EL (cell line): ENCODE measurements at places on chromosomes 2 and 18.

- DNase-seq: no peak
These were observed 549.6 kb upstream of the CELF4 start for GRCh38 chr18:38115201-38115600.

DNA sequence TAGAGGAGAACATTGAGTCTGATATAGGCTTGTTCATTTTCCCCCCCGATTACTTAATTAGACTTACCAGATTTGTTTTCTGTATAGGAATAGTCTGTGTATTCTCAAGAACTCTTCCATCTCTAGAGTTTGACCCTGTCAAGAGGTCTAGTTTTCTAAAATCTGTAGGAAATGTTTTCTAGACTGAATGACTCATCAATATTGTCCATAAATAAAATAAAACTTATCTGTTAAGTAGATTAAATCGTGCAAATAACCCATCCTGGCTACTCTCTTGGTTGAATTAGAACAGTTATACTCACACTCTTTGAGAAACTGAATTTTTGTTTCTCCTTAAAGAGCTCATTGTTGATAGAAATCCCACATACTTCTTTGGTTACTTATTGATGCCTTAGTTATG lies 299.2 kb upstream of the CWC22 start:
- no peak for DNase-seq

GRCh38 chr2:113167115-113167932 lies 6.4 kb upstream of the PSD4 start:
- DNase-seq: no peak

DNA sequence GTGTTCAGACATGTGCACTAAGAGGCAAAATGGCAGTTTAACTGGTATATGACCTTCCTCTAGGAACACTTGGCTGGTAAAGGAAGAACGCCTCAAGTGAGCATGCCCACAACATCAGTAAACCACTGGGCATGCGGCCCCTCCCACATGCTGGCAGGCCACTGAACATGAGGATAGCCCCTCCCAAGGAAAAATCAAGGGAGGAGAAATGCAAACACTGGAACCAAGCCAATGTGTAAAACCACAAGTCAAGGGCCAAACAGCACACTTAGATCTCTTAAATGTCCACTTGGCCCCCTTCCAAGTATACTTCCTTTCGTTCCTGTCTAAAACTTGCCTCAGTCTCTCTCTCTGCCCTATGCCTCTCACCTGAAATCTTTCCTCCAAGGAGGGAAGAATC lies 980.8 kb downstream of the TSN start:
- DNase-seq: peak; percentile 26

GRCh38 chr2:134290358-134290757 lies 36.5 kb downstream of the MGAT5 start:
- no peak for DNase-seq

DNA sequence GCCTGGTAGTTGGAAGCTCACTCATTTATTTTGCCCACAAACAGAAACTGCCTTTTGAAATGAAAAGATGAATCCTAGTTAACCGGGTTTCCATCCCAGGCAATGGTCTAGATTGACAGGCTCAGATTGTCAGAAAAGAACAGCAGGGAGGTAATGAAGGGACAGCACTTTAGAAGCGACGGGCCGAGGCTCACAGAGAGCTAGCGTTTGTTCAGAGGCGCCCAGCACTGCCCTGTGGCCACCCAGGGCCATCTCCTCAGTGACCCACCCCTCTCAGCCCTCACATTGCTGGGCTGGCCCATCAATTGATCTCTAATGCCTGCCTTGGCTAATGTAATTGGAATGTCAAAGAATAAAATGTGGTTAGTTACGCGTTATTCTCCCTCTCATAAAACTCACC lies 304.8 kb downstream of the CDCA7 start:
- DNase-seq: peak; percentile 42

DNA sequence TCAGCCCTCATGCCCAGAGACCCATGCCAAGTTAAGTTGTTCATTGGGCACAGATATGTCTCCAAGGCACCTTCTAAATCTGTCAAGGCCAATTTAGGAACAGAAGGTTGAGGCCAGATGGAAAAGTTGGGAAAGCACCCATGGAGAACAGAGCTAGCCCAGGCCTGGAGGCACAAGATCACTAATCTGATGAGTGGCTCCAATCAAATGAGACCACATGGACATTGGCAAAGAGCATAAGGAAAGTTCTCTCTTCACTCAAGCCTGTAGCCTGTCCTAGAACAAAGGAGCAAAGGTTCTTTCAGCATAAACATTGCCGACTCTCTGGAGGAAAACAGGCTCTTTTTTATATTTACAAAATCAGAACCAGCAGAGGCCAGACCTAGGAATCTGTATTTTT lies 154.8 kb downstream of the RNF152 start:
- no peak for DNase-seq

GRCh38 chr2:8253781-8254180 lies 428.1 kb upstream of the ID2 start:
- no peak for DNase-seq

DNA sequence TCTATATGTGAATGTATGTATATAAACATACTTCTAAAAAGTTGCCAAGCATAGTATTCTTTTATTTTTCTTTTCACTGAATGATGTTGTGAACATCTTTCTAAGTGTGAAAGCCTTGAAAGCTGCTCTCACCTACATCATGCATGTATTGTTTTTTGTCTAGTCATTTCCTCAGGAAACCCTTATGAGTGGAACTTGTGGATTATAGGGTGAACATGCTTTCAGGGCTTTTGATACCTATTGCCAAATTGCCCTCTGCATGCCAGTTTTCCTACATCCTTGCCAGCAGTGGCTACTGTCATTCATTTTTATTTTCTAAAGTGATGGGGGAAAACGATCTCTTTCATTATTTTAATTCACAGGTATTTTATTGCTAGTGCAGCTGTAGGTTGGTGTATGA lies 78.3 kb downstream of the ADAM23 start:
- no peak for DNase-seq

- no peak for DNase-seq
These were observed 268.0 kb downstream of the GPD2 start for GRCh38 chr2:156704132-156704531.

GRCh38 chr2:216030216-216030615 lies 16.9 kb upstream of the MREG start:
- DNase-seq: no peak

- DNase-seq: no peak
These were observed 35.8 kb upstream of the PTPN4 start for GRCh38 chr2:119723784-119724467.

DNA sequence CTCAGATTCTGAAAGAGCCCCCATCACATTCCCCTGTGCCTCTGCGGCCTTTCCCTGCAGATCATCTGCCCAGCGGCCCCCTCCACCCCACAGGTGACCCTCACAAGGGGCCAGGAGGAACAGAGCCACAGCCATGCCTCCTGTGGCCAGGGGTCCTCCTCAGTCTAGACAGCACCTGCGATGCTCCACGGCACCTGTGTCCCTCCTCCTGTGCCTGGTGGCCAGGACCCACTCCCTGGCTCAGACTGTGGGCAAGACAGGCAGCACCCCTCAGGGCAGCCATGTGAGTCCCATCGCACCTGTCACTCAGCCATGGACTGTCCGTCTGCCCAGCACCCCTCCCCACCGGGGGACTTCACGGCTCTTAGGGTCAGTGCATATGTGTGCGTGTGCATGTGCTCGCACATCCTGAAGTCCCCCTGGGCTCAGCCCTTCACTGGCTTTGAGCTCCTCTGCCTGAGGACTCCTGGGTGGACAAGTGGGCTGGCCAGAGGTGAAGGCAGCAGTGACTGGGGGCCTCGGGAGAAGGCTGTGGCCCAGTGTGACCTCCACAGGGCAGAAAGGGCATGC lies 237.7 kb downstream of the ATAD2B start:
- no peak for DNase-seq

- DNase-seq: peak; percentile 40
These were observed 83.8 kb downstream of the PARD3B start for GRCh38 chr2:204628926-204629712.

GRCh38 chr18:57122936-57123510 lies 23.9 kb upstream of the BOD1L2 start:
- DNase-seq: no peak

DNA sequence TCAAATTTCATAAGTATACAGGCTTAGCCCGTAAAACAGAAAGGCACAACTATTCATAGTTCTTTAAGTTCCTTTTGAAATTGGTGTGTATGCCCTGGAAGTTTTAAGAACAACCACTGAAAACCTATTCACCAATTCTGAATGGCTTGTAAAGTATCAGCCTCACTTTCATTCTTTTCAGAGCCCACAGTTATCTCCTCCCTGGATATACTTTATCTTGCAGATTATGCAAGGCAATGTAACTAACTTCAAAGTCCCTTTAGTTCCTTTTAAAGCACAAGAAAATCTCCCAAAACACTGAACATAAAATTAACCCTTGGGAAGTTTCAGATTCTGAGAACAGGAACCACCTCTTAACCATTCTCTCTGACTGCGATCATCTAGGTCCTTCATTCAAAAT lies 1.1 kb downstream of the STRN start:
- no peak for DNase-seq

- DNase-seq: no peak
These were observed 5.5 kb downstream of the FZD5 start for GRCh38 chr2:207764096-207764630.

GRCh38 chr2:30747206-30747605 lies 60.0 kb downstream of the CAPN13 start:
- no peak for DNase-seq

- DNase-seq: no peak
These were observed 1.3 kb upstream of the SCYGR3 start for GRCh38 chr2:227615906-227616305.

- no peak for DNase-seq
These were observed 56.6 kb downstream of the EIPR1 start for GRCh38 chr2:3320910-3321605.

- no peak for DNase-seq
These were observed 1.2 kb downstream of the PJVK start for GRCh38 chr2:178452334-178452733.

DNA sequence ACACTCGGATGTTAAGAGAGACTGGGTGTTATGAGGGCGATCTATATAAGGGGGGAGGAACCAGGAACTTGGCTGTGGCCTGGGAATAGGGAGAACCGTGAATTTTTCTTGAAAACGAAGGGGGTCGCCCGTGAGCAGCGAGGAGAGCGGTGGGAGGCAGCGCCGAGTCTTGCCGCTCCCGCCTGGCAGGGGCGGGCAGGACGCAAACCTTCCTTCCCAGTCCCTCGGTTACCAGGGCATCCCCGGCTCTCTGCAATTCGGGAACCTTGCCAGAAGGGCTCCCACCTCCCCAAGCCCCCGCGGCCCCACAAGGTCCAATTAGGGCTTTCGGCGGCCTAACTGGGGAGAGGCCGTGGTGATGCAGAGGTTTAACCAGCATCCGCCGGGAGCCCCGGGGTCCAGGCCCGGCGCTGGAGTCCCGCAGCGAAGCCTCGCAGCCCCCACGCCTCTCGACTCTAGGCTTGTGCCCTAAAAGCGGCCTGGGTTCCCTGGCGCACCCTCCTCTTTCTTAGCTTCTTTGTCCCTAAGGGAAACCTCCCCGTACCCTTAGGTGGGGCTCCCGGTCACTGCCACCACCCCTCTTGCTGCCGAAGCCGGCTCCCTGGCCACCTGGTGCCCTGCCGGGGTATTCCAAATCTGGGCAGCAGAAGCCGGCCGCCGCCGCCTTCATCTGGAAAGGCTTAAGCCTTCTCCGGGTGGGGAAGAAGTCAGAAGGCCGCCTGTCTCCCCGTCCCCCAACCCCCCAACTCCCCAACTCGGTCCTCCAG lies 680 bp upstream of the FHOD3 start:
- DNase-seq: peak; percentile 80

GRCh38 chr18:53991805-53992204 lies 232.7 kb downstream of the MBD2 start:
- DNase-seq: peak; percentile 47

- no peak for DNase-seq
These were observed 72.5 kb downstream of the SUMO1 start for GRCh38 chr2:202165945-202166344.

DNA sequence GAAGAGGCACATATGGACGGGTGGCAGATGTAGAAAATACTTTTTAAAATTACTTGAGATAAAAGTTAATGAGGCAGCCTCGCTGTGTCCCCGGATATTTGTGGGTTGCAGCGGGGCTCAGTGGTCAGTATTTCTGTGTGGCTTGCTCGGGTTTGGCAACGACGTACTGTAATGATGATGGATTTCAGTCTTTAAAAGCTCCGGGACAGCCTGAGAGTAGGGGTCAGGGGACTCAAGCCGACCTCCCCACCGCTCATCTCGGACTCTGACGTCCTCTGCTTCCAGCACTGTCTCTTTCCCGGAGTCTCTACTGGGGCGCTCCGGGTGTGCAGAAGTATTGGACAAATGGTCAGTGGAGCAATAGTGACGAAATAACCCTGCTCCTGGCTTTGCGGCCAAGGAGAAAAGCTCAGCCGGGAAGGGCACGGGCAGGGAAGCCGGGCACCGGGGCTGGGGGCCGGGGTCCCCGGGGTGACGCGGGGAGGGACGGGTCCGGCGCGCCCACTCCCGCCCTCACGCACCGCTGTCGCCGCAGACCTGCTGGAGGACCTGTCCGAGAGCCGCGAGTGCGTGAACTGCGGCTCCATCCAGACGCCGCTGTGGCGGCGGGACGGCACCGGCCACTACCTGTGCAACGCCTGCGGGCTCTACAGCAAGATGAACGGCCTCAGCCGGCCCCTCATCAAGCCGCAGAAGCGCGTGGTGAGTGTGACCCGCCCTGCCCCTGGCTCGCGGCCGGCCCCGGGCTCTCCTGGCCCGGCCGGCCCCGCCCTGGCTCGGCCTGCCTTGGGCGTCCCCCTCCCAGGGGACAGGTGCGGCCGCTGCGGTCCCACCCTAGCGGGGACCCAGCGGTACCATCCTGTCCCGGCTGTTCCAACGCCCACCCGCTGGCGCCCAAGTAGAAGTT lies 7.3 kb downstream of the GATA6 start:
- DNase-seq: no peak

- DNase-seq: no peak
These were observed 8.5 kb upstream of the THNSL2 start for GRCh38 chr2:88161446-88162244.

- DNase-seq: peak; percentile 80
These were observed 323.4 kb upstream of the UBE2E3 start for GRCh38 chr2:180657054-180657453.

DNA sequence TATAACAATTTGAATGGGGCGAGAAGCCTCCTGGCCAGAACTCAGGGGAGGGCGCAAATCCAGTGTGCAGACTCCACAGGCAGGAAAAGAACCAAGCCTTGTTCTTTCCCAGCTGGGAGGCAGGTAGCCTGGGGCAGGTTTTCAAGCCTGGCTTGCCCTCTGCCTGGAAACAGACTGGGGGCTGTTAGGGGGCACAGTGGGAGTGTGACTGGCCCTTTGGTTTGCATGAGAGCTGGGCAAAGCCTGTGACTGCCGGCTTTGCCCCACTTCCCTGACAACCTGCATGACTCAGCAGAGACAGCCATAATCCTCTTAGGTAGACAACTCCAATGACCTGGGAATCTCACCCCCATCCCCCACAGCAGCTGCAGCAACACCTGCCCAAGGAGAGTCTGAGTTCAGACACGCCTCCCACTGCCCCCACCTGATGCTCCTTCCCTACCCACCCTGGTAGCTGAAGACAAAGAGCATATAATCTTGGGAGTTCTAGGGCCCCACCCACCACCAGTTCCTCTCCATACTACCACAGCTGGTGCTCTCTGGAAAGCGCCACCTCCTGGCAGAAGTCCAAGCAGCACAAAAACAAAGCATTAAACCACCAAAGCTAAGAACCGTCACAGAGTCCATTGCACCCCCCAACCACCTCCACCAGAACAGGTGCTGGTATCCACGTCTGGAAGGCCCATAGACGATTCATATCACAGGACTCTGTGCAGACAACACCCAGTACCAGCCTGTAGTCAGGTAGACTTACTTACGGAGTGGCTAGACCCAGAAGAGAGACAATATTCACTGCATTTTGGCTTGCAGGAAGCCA lies 402.5 kb downstream of the STK39 start:
- no peak for DNase-seq

- DNase-seq: peak; percentile 95
These were observed 29.7 kb downstream of the NOL10 start for GRCh38 chr2:10659898-10660568.
